WTC11 (cell line): ENCODE measurements at places on chromosomes 16 and 17.

DNA sequence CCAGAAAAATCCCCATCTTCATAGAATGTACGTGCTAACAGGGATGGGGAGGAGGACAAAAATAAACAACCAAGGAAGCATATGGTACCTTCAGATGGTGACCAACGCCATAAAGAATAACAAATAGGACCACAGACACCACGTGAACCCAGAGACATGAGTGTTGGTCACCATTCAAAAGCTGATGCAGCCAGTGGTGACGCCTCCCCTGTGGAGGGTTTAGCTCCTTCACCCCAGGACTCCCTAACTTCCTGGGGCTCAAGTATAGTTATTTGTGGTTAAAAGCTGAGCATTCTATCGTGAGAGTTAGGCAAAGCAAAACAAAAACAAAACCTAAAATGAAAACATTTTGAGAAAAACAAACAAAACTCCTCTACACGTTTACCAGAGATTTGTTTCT, 184.7 kb downstream of the SOX9 start:
- DNase-seq, result no peak

DNA sequence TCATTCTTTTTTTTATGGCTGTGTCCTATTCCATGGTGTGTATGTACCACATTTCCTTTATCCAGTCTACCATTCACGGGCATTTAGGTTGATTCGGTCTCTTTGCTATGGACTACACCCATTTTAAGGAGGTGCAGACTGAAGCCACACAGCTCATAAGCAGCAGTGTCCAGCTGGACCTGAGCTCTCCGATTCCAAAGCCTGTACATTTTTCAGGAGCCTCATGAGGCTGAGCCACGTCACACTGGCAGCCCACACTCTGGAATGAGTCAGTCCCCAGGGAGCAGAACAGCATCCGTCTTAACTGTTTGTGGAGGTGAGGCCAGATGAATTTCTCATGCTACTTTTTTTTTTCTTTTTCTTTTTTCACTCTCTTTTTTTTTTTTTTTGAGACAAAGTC, 116.1 kb downstream of the C16orf95 start:
- DNase-seq, result no peak

- no peak for DNase-seq
Observed at GRCh38 chr16:87123356-87124001, 193.7 kb downstream of the C16orf95 start.

GRCh38 chr16:54679531-54679930, 251.1 kb upstream of the IRX5 start:
- DNase-seq, result no peak

GRCh38 chr16:74472010-74472409, 50.7 kb upstream of the CLEC18B start:
- no peak for DNase-seq

DNA sequence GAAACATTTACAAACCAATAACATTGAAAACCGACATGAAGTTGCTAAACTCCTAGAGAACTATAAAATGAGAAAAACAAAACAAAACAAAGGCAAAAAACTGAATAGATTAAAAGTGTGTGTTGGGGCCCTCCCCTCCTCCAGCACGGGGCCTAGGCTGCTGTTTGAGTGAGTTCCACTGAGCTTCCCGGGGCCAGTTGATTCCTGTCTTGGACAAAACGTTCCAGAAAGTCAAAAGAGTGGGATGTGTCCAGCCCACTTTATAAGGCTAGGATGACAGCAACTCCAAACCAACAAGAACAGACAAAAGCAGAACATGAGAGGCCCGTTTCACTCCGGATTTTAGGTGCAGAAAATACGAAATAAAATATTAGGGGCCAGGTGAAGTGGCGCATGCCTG, 11.6 kb upstream of the CSNK1D start:
- no peak for DNase-seq

- DNase-seq, result no peak
Observed at GRCh38 chr16:82783933-82784572, 157.3 kb downstream of the CDH13 start.

GRCh38 chr17:76840443-76840767, 27.8 kb upstream of the MGAT5B start:
- DNase-seq, result no peak

GRCh38 chr16:88340755-88341150, 42.0 kb upstream of the ZNF469 start:
- DNase-seq, result no peak

- DNase-seq, result peak; percentile 74
Observed at GRCh38 chr16:72561-73548, at the start of gene RHBDF1. TSS of gene RHBDF1 (minus strand) at chr16:72631. CDS start at chr16:65015, 7,616 bp downstream.

DNA sequence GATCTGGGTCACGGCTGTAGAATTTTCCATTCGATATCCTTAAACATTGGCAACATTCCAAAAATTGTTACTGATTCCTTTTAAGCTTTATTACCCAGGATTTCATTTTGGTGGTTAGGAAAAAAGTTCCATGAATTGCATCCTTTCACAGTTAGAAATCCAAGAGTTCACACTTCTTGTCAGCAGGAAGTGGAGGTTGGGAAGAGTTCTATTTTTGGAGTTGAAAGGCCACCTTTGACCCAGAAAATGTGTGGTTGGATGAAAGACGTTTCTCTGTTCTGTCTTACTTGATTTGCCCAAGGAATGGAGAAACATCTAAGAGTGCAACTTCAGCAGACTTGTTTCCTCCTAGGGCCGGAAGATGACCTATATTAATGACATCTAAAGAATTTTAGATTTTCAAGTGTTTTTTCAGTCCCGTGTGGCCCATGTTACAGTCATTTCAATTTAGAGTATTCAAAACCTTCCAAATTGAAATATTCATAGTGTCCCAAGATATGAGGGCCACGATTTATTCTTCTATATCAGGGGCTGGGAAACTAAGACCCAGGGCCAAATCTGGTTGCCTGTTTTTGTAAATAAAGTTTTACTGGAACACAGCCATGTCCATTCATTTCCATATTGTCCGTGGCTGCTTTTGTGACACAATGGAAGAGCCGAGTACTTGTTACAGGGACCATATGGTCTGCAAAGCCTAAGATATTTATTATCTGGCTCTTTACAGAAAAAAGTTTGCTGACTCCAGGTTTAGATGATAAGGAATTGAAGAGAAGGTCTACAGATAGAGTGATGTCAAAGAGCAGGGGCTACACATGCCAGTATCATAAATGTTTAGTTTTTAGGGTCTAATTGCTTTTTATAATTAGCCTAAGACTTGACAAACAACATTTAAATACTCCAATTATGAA, 50.2 kb downstream of the CDK5R1 start:
- DNase-seq, result no peak

DNA sequence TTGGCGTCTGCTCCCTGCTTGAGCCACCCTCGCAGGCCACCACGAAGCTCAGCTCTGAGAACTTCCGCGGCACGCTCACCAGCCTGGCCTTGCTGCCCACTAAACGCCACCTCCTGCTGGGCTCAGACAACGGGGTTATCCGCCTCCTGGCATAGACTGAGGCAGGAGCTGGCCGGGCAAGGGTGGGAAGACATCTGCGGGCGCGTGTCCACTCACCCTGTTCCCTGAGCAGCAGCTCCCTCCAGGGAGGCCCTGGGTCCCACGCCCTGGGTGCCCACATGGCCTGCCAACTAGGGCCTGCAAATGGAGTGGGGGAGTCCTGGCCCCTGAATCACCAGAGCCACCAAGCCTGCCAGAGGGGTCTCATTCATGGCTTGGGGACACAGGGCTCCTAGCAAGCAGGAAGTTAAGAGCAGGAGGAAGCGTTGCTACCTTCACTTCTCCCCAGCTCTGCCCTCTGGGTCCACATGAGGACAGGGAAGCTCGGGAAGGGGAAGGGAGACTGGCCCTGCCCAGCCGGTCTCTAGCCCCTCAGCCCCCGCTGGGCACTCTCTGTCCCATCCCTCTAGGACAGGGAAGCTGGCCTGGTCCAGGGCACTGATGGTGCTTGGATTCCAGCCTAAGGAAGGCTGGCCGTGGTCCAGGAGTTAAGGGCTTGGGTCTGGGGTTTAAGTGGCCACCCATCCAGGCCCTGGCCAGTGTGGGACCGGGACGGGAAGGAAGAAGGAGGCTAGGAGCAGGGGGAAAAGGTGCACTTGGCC, 5.0 kb upstream of the SERPINF2 start:
- no peak for DNase-seq

DNA sequence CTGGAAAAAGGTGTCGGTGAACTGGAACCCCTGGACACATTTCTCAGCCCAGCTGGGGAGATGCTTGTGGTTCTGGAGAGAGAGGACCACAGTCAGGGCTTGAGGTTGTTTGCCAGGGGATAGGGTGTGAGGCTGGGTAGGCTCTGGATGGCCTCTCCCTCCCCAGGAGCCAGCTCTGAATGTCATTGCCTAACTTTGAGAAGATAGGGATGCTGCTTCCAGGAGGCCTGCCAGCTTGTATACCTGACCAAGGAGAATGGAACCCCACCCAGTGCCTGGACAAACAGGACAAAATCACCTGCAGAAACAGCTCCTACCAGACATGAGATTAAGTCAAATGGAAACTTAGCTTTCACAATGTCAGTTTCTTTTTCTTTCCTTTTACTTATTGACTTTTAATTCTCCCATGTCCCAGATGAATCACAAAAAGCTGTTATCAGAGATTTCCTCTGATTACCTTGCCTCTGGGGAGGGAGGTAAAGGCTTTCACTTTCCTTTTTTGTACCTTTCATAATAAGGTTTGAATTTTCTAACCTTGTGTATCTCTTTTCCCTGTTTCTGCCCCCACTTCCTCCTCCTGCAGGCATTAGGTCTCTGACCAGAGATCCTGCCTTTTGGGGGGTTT, 29.8 kb upstream of the PLLP start:
- no peak for DNase-seq

GRCh38 chr16:15141586-15141985, 47.5 kb upstream of the RRN3 start:
- DNase-seq, result no peak
